Inflammatory macrophage treated with lipopolysaccharide for 1 hour (primary cell): ENCODE measurements at places on chromosomes 5 and 9.

- DNase-seq = no peak
Observed at GRCh38 chr5:96755851-96756250, 51.9 kb downstream of the ERAP1 start.

DNA sequence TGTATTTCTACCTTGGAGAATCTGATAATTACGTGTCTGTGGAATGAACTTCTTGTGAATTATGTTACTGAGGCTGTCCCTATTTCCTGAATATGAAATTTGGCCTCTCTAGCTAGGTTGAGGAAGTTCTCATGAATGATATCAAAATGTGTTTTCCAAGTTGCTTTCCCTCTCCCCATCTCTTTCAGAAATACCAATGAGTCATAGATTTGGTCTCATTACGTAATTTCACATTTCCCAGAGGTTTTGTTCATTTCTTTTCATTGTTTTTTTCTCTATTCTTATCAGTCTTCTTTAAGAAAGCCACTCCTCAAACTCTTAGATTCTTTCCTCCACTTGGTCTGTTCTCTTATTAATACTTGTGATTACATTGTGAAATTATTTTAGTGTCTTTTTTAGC, 923.8 kb upstream of the CDH9 start:
- peak; percentile 35 for DNase-seq

- DNase-seq = no peak
Observed at GRCh38 chr5:71891406-71891805, 172.3 kb downstream of the CARTPT start.

DNA sequence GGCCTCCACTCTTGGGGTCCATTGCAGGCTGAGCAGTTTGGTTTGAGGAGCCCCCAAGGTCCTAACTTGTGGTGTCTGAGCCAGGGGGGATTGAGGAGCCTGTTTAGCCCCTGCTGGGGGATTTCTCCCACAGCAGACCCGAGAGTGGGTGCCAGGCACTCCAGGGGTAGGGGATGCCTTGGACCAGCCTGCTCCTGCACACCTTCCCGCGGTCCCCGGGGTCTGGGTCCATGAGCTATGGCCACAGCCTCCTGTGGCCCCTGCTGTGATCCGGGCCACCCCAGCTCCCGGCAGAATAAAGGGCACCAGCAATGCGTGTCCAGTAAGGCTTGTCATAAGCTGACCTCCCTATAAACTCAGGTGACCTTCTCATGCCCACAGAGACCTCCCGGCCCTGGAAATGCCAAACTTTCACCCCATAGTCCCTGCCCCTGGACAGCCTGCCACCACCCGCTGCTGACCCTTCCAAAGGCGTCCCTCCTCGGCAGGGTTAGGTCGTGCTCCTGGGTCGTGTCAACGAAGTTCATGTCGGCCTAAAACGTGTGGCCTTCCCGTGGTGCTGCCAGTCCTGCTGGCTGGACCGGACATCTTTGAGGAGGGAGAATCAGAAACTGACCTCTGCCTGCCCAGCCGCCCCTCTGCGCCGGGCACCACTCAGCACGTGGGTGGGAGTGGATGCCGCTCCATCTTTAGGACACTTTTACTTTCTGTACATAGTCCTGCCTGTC, 137.6 kb downstream of the MRPL36 start:
- no peak for DNase-seq

DNA sequence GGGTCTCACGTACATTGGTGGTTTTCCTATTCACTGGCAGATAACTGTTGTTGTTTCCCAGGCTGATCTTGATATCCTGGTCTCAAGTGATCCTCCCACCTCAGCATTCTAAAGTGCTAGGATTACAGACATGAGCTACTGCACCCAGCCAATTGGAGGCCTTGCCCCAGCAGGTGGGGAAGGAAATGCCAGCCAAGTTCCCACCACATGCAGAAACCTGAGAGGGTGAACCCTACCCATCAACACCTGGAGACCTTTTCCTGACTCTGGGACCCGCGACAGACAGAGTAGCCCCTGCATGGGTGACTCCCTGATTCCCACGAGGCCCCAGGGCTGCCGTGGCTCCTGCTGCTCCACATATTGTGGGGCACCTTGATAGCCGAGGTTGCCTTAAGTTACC, 107.7 kb downstream of the GDA start:
- DNase-seq = no peak

DNA sequence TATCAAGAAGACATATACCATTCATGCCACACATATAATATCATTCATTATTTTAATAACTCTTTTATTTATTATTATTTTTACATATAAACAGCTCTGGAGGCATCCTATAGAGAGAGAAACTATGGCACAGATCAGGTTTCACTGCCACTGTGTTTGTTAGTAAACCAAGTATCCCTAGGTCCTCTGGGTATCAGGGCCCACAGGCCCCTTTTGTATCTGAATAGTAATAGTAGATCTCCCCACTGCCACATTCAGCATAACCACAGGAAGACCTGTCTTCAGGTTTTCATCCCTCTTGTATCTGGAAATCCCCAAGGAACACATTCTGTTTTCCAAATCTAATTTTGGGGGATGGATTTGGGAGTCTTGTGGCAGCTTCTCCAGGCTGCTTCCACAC, 94.0 kb downstream of the SPATA31D1 start:
- DNase-seq = no peak

DNA sequence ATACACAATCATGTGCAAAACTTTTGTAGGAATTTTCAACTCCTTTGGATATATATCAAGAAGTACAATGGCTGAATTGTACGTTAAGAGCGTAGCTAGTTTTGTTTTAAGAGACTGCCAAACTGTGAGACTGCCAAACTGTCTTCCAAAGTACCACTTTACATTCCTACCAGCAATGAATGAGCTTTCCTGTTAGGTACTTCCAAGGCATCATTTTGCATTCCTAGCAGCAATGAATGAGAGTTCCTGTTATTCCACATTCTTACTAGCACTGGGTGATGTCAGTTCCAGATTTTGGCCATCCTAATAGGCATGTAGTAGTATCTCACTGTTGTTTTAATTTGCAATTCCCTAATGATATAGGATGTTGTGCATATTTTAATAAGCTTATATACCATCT, 219.3 kb downstream of the KCNN2 start:
- DNase-seq = no peak

DNA sequence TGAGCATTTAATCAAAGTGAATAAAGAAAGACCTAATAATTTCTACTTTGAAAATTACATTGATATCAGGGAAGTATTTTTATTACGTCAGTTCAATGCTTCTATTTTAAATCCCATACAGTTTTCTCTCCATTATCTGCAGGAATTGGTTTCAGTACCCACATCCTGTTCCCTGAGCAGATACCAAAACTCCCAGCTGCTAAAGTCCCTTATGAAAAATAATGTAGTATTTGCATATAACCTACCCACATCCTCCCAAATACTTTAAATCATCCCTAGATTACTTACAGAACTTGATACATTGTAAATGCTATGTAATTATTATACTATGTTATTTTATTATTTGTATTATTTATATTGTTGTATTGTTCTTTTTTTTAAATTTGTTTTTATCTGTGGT, 125.4 kb upstream of the MINAR2 start:
- no peak for DNase-seq

GRCh38 chr9:72960446-72960845, 7.6 kb upstream of the ALDH1A1 start:
- DNase-seq = peak; percentile 48

- DNase-seq = no peak
Observed at GRCh38 chr9:70945301-70945700, 176.1 kb downstream of the TRPM3 start.

- DNase-seq = no peak
Observed at GRCh38 chr9:81372628-81373191, 316.6 kb downstream of the TLE1 start.

GRCh38 chr9:14218253-14218652, 95.7 kb downstream of the NFIB start:
- DNase-seq = no peak

GRCh38 chr5:154573011-154573410, 95.0 kb upstream of the HAND1 start:
- no peak for DNase-seq

DNA sequence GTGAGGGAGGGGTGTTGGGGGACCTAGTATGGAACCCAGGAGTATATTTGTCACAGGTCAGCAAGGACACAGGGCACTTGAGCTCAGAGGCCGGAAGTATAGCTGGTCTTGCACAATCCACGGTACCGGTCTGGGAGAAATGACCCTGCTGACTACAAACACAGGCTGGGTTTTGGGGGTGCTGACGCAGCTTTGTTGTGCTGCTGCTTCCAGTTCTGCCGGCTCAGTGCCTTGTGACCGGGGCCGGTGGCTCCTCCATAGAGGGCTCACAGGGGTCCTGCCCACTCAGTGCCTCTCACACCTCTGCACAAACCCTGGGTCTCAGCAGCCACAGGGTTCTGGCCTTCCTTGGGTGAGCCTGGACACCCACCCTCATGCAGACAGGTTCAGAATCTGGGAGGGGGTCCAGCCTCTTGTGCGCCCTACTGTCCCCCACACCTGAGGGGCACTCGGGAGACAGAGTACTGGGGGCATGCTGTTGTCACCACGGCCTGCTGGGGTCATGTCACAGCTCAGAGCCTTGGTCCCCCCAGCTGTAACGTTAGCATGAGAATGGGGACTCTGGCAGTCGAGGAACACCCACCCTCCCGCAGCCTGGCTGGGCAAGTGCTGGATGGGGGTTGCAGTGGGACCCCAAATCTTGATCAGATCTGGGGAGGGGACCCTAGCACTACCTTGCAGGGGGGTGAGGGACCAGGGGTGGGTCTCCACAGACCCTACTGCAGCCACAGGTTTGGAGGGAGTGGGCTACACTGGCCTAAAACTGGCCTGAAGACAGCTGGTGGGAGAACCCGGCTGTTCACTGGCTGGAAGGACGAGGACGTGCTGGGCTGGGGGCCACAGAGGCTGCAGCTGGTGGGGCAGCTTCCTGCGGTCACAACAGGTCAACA, 17.7 kb downstream of the NINJ1 start:
- peak; percentile 91 for DNase-seq

DNA sequence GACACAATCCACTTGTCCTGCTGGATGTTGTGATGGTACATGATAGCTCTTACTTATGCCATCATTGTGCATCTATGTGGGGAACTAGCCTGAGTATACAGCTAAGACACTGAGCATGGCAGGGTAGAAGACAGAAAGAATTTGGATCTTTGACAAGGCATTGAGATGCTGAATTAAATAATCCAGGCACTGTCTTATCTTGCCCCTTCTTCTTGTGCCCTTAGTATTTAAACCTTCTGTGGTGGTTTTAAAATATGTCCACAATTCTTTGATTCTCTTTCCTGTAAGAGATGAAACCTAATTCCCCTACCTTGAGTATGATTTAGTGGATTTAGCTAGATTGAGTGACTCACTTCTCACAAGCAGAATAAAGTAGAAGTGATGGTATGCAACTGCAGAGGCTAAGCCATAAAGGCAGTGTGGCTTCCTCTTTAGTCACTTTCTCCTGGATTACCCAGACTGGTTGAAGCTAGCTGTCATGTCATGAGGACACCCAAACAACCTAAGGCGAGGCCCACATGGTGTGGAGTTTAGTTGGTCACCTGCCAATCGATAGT, 174.0 kb upstream of the NREP start:
- peak; percentile 85 for DNase-seq

- no peak for DNase-seq
Observed at GRCh38 chr5:154010660-154011059, 28.1 kb downstream of the FAM114A2 start.

DNA sequence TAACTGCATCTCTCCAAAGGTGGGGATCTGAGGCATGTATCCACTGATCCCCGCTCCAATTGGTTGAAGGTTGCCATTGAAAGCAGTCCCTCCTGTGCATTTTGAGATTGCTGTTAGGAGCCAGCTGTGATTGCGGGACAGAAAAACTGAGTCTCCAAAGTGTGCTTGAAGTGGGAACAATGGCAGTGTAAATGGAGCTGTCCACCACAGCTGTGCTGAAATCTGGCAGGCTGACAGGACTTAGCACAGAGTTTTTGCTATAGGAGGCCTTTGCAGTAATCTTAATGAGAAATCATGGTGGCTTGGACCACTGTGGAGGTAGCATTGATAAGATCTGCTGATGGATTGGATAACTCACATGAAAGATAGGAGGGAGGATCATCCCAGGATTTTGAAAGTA, 3.3 kb downstream of the RNF20 start:
- DNase-seq = no peak

DNA sequence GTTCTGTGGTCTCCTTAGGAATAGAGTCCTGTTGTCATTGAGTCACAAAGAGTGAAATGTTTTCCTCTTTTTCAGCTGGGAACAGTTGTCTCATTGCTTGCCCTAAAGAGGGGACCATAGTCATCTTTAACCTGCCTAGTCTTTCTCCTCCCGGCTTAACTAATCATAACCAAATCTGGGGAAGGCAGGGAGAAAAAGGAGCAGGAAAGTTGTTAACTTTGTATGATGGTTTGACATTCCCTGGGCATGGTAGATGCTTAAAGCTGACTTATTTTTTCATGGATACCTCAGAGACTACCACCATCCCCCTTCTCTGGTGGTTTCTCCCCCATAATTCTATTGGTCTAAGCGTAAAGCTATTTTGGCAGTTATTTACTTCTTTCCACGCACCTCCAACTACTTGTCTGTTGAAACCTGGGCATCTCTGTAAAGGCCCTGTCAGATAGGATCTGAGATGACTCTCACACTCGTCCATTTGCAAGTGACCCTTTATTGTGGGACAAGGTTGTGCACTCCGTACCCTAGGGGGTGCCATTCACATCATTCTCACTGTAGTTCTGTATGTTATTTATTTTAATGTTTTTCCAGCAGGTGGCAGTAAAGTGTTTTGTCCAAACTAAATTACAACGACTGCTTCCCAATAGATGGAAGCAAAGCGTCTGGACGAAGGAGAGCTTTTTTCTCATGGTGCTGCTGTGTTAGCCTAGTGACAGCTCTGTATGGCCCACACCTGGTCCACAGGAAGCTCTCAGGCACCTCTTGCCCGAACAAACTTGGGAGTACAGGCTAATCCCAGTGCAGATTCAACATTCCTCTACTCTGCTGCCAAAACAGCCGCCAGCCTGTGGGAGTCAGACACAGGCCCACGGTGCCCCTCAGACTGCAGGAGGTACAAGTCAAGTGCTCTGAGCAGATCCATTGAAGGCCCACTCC, 3.0 kb upstream of the FAM13B start:
- peak; percentile 82 for DNase-seq

GRCh38 chr9:20508242-20508641, 114.1 kb downstream of the MLLT3 start:
- peak; percentile 2 for DNase-seq

- DNase-seq = peak; percentile 96
Observed at GRCh38 chr5:107361945-107362344, 308.8 kb downstream of the EFNA5 start.

DNA sequence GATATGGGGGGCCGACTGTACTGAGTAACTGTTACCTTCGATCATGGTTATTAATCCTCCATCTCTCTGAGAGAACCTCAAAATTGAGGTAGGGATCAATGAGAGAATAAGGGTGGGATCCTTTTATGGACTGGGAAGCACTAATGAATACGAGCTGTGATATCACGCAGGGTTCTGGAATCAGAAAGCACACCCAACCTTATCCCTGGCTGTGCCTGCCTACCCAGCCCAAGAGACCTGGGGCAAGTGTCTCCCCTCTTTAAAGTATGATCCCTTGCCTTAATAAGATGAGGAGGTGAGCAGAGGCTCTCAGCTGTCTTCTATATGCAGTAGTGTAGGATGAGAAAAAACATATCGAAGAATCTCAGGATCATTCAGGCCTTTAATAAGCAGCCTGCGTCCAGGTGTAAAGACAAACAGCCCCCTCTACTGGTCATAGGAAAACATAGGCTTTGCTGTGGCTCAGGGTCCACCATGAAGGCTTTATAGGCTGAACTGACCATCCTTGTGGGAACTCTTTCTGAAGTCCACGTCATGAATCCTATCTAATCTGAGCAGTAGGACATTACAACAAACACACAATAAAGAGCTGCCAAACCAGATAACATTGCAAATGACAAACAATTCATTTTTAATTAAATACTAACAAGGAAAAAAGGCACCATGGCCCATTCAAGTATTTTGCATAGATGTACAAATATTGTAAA, 16.8 kb downstream of the NIPAL4 start:
- DNase-seq = peak; percentile 83
